ENCODE measurements at places on chromosomes 6 and 20.

DNA sequence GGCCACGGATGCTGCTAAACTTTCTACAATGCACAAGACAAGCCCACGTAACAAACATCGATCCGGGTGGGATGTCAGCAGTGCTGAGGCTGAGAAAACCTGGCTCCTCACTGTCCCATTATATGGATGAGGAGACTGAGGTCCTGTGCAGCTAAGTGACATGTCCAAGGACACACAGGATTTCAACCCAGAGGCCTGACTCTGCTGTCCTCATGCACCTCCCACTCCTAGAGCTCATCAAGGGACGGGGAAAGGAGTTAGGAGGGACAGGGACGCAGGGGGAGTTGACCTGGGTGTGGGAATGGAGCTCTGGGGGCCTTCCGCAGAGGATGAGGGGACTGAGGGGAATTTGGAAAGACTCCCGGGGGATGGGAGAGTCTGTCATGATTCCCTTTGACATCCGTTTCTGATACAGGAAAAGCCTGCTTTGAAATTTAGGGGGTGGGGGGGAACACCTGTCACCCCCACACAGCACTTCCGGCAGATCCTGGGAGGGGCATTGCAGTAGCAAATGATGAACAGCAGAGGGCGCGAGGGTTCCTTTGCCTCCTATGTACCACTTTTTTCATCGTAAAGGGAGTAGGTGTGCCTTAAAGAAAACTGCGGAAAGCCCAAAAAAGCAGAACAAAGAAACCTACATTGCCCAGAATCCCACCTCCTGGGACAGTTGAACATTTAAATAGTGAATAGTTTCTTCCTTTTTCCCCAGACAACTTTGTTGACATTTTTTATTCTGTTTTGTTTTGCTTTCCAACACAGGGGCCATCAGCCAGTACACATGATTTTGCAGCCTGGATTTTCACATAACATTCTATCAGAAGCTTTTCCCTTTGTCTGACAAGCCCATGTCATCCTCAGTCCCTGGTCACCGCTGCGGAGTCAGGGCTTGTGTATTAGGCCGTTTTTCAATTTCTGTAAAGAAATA is 48.6 kb downstream of the SLC2A10 start:
- peak; percentile 29 for DNase-seq

- DNase-seq: no peak
These were observed 85.1 kb downstream of the RSPH3 start for GRCh38 chr6:158914923-158915322.

GRCh38 chr20:60249436-60249835 is 291.2 kb downstream of the CDH26 start:
- DNase-seq: no peak

- DNase-seq: no peak
These were observed 201.3 kb downstream of the AKAP7 start for GRCh38 chr6:131336596-131336995.

DNA sequence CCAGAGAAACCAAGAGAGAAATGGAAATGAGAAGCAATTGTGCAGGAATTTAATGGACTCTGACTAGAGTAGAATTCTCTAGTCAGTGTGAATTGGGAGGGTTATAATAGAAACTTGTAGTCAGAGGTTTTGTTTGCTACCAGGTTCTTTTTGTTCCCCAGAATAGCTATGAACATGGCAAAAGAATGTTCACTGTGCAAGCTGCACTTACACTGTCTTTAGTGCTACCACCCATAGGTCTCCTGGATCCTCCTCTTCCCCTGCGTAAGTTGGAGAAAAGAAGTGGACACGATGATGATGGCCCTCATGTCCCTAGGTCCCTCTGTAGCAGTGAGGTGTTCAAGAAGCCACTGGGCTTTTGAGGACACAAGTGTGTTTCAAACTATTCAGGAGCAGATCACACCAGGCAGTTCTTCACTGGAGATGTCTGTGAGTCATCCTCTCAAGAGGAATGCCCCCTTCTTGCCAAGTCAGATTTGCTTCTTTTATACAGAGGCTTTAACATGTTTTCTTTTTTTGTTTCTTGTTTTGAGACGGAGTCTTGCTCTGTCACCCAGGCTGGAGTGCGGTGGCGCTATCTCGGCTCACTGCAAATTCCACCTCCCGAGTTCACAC is 47.6 kb upstream of the SMIM8 start:
- no peak for DNase-seq

- no peak for DNase-seq
These were observed 44.6 kb upstream of the SEC63 start for GRCh38 chr6:108002365-108003221.

- no peak for DNase-seq
These were observed 472.0 kb downstream of the CD109 start for GRCh38 chr6:74167976-74168375.

DNA sequence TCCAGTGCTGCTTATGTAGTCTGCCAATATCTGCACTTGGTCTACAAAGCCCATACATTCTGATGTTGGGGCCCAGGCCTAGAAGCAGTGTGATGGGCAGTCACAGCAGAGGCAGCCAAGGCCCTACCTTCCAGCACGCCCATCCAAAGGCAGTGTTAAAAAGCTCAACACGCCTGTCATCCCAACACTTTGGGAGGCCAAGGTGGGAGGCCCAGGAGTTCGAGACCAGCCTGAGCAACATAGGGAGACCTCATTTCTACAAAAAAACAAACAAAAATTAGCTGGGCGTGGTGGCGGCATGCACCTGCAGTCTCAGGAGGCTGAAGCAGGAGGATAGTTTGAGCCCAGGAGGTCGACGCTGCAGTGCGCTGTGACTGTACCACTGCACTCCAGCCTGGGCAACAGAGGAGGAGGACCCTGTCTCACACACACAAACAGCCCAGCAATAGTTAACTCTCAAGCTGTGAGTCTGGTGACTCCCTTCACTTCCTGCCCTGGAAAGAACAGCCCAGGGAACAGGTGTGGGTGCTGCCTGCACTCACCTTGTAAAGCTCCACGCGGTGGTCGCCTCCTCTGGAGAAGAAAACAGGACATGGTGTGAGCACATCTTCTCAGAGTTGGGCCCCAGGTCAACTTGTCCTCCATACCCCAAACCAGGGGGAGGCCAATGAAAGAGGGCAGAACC is 68.8 kb downstream of the PYGB start:
- DNase-seq: no peak

DNA sequence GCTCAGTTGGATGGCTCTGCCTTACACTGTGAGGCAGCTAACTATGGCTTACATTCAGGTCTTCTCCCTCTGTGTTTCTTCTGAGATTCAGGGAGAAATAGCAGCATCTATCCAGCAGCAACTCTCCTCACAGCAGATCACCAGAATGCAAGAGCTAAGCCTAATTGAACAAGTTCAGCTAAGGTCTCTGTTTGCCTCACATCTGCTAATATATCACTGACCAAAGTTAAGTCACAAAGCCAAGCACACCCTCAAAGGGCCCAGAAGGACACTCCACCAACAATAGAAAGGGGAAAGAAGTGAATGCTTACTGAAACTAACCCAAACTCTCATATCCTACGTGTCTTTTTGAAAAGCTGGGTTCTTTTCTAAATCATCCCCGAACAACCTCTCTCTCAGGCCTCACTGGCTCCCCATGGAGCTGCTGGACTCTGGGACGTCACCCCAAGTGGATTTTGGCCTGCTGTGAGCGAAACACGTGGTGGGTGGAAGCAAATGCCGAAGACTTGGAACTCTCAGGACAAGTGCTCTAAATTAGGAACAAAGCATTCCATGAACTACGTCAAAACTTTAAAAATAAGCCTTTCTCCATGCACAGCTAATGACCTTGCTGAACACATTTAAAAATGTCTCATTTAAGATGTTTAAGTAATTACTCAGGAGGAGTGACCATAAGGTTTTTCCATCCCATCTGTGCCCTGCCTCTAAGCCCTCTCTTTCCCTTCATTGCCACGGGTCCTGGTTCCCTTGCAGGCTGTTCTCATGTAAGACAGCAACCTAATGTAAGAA is 167.5 kb upstream of the PLCB4 start:
- DNase-seq: no peak

GRCh38 chr6:166589337-166589731 is 2.9 kb upstream of the RAMACL start:
- no peak for DNase-seq

DNA sequence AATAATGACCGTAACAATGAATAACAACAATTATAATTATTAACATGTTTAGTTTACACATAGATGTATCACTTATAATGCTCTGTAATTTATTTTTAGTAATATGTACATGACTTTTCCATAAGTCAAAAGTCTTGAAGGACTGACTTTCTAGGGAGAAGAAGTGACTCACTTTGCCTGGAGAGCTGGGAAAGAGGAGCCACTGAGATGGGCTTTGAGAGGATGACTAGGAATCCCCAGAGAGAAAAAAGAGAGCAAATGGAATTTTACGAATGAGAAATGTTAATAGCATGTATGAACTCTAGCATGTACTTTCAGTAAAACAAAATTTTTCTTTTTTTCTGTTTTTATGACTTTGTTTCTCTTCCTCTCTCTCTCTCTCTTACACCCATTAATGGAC is 67.8 kb upstream of the RALY start:
- DNase-seq: no peak

- no peak for DNase-seq
These were observed 17.5 kb downstream of the NCR2 start for GRCh38 chr6:41352907-41353306.

Measured in stimulated activated CD4-positive, alpha-beta T cell treated with anti-CD3 and anti-CD28 coated beads, TNF-alpha, amount 100 ng/mL, for 24 hours (primary cell).